Posterior vena cava (tissue), 2 donors: ENCODE measurements at places on chromosomes 11 and 22. TPM values are rescaled to one million over a fixed set of nuclear protein-coding genes. Genes with fewer than 3 reads are reported as not detected.

- DNase-seq = no peak
Observed at GRCh38 chr22:47148956-47149728, 386.7 kb downstream of the TBC1D22A start.

DNA sequence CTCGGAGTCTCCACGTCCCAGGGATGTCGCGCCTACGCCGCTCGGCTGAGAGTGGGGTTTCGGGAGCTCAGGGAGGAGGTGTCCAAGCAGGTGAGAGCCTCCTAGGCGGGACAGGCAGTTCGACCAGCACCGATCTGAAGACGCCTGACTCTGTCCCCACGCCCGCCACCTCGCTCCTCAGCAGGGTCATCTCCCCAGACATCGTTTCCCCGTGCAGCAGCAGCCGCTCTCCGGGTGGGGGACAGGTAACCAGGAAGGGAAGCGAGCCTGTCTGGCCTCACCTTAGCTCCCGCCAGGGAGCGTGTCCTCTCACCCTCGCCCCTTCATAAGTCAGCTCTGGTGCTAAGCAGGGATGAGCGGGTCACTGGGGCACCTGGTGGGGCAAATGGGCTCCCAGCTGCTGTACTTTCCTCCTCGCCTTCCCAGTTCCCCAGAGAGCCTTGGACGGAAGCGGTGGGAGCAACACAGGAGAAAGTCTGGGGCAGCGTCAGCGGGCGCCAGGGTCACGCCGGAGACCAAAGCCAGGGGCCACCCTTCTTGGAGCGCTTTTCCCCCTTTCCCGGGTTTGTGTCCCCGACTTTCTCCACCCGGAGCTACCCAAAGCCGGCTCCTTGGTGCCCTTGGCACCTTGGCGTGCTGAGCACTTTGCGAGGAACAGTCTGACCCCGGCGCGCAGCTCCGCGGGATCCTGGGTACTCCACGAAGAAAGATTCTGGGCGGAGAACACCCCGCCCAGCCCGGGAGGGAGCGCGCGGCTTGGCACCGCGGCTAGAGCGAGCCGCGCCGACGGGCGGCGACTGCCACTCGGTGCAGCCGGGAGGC, 1.6 kb downstream of the SPON1 start:
- peak; percentile 84 for DNase-seq

ARHGAP8 gene
- total RNA-seq = 1.4 TPM

DNA sequence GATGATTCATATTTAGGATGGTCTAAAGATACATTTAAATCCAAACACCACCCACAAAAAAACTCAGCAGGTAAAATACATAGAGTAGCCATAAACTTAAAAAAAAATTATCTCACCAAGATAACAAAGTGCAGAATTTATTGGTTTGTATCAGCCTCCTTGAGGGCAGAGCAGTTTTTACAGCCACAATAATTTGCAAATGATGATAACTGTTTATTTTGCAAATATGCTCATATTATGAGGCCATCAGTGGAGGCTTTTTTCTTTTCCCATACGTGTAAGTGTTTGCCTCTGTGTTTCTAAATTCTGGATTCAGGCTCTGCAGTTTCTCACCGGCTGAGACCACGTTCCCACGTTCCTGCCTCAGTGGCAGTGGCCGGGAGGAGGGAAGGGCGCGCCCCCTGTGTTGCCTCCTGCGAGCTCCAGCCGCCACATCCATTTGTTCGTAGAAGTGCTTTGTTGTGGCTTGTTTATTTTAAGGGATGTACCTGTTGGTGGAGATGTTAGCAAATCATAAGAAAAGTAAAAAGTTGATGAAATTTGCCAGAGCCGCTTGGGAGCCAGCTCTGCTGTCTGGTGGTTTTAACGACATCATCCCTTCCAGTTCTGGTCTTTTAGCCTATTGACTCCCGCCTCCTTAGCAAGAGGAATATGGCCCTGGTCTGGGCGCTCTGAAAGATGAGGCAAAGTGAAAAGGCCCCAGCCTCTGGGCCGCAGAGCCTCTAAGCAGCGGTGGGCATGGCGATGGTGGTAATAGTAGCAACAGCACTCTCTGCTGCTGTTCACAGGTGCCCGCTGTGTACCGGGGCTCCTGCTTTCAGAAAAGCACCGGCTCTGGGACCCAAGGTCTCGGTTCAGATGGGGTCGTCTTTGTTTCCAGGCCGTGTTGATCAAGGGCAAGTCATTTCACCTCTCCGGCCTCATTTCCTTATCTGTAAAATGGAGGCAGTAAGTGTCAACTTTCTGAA, 66.7 kb upstream of the PPARA start:
- peak; percentile 76 for DNase-seq

LRRC74B gene
- not detected for total RNA-seq

PDGFB gene
- total RNA-seq = 7.5 TPM

- no peak for DNase-seq
Observed at GRCh38 chr11:127995921-127996320, 591.4 kb downstream of the ETS1 start.

- DNase-seq = no peak
Observed at GRCh38 chr11:20310596-20311394, 52.7 kb upstream of the HTATIP2 start.

OR8G5 gene
- not detected for total RNA-seq

OR6T1 gene
- total RNA-seq = not detected

- DNase-seq = no peak
Observed at GRCh38 chr11:17277024-17277584, 565 bp downstream of the NUCB2 start.

DNA sequence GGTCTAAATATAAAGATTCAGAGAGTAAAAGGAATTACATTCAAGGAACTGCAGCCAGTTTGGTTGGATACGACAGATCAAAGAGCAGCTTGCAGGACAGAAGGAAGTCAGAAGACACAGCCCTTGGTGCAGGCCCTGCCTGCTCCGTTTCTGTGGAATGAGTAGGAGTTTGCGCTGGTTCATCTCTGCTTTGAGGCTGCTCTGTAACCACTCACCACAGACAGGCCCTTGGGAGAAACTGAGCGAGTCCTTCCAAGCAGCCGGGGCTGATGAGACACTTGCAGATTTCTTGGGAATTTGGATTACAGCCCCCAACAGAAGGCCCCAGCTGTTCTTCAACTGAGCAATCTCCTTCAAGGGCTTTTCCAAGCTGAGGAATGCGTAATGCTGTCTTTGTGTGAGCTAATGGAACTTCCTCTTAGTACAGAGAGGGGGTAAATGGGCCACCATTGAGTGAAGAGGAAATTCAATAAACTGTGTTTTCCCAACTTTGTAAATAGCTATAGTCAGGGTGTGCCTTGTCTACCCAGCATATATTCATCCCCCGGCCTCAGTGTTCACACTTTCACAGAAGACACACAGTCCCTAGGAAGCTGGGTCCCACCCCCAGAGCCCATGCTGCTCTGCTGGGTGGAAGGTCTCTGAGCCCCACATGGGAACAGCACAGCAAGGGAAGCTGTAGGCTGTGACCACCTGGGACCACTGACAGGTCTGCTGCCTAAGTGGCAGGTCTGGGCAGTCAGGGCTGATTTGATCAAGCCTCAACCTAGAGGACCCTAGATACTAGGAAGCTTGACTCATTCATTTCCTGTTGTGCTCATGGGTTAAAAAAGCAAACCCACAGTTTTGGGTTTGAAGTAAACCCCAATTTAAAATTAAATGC, 16.6 kb downstream of the IL10RA start:
- no peak for DNase-seq

DNA sequence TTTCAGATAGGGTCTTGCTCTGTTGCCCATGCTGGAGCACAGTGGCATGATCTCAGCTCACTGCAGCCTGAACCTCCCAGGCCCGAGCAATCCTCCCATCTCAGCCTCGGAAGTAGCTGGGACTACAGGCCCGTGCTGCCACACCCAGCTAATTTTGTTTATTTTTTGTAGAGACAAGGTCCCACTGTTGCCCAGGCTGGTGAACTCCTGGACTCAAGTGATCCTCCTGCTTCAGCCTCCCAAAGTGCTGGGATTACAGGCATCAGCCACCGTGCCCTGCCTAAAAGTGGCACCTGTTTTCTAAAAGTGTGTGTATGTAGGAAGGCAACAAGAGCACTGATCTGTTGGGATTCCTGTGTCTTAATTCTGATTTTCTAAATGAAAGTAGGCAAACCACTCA, 20.2 kb downstream of the PACS1 start:
- DNase-seq = no peak

GRCh38 chr11:78797559-78797958, 222.9 kb upstream of the NARS2 start:
- DNase-seq = no peak

GRCh38 chr22:27905653-27906052, 13.4 kb downstream of the PITPNB start:
- DNase-seq = no peak

OAF gene
- total RNA-seq = 44.1 TPM
